NCI-H2081 (cell line): ENCODE measurements at places on chromosomes 3 and 15.

GRCh38 chr3:106688464-106688863 lies 688.8 kb upstream of the CCDC54 start:
- DNase-seq: peak; percentile 19

DNA sequence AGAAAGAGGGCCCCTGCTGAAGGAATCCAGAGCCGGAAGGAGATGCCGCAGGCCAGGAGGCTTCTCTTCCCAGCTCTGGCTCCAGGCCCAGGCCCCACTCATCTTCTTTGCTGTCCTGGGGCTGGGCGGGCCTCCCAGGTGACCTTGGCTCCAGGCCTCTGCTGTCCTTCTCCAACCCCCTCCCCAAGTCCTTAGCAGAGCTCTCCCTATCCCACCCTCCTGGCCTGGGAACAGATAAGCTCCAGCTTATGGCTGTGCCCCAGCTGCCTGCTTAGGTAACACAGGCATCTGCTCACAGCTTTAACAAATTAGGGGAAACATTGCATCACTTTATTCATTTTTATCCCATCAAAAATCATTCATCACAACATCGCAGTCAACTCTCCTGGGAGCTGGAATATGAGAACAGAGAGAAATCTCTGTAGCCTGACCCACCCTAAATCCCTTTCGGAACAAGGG lies 86.9 kb downstream of the SEMA5B start:
- no peak for DNase-seq

DNA sequence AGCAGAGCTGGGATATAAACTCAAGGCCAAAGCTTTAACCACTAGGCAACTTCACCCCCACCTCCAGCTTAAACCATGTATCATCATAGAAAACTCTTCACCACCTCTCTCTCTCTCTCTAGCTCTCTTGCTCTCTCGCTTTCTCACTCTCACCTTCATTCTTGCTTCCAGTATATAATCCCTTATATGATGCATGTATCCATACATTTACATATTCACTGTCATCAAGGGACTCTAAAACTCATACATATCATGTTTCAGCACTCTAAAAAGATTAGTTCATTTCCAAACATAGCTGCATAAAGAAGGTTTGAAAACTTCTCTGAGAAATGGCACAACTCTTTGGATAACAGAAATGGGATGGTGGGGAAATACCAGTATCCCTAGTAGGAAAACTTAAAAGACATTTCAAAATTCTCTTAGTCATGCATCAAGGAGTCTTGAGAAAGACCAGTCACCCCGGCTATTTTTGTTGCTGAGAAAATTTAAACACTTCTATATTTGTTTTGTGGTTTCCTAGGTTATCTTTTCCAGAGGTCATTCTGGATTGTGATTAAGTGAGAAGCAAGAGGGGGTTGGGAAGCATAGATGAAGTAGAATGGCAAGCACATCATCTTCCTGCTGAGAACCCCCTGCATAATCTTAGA lies 447.8 kb upstream of the THBS1 start:
- no peak for DNase-seq

GRCh38 chr3:106825962-106826605 lies 551.2 kb upstream of the CCDC54 start:
- no peak for DNase-seq

GRCh38 chr3:78277220-78277619 lies 1237.3 kb downstream of the ROBO2 start:
- no peak for DNase-seq

- no peak for DNase-seq
Measured at GRCh38 chr3:116339441-116340028, 105.8 kb downstream of the LSAMP start.

DNA sequence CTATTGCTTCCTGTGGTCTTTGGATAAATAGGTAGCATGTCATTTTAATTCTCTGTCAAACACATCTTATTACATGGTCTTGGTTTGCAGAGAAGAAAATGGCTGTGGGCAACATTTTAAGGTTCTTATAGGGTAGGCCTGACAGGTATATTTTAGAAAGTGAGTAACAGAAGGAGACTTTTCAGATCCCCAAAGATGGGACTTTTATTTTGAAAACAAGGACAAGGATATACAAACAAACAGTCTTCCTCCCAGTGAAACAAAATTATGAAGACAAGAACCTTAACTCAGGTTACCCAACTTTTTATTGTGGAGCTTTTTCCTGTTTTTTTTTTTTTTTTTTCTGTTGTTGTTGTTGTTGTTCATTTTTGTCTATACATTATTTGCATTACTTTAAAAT lies 916.2 kb downstream of the NTRK3 start:
- no peak for DNase-seq

GRCh38 chr3:187900993-187901755 lies 155.9 kb upstream of the BCL6 start:
- DNase-seq: no peak

DNA sequence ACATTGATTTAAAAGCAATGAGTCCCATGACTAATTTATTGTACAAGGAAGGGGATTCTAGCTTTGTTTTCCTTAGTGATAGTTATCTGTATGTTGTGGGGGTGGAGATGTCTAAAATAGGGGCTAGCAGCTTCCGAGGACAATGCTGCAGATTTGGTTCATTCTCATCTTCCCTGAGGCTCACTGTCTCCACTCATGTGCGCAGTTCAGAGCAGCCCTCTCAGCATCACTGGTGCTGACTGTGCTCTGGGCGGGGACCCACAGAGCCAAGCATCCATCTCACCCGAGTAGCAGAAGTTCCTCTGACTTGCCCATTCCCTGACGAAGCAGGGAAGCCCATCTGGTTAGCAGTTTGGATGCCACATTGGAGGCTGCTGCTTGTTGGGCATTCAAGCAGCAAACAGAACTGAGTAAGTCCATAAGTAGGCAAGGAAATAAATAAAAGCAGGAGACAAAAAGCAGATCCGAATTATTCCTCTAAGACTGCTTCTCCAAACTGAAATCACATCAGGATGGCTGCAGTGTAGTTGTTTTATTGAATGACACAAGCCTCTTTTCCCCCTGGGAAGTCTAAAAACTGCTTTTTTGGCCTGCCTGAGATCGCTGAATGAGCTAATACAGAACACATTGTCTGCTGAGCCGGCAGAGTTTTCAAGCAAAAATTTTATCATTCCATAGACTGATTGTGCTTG lies 27.5 kb downstream of the RARB start:
- no peak for DNase-seq

- DNase-seq: no peak
Measured at GRCh38 chr3:11362600-11362999, 90.4 kb downstream of the ATG7 start.

DNA sequence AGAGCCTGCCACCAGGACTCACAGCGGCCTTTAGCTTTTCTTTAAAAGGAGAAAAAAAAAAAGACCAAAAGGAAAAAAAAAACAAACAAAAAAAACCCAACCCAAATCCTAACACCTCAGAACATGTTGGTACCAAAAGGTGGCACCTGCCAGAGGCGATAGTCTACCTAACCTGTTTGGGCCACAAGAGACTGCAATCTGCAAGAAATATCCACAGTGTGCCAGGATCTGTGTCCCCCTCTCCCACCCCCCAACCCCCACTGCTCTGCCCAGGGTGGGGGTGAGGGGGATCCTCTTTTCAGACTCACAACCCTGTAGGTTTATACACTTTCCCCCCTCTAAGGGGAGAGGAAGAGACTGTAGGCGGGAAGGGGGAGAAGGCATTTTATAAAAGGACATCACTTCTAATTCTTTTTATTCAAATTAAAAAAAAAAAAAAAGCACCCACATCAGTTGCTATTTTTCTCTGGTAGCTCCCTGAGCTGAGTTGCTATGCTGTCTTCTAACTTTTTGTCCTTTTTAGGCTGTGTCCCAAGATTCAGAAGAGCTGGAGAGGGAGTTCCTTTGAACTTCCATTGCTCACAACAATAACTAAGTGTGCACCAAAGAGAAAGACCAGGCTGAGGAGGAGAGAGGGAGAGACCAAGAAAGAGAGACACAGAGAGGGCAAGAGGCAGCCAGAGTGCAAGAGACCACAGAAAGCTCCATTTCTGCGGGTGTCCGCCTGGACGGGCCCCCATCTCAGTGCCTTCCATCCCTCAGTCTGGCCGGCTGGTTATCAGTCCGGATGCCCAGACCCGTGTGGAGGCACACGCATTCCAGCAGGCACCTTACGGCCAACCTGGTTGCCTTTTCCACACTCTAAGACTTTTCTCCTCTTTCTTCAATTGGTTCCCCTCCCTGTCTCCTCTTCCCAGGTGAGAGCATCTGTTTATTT lies 48.9 kb downstream of the TLE3 start:
- DNase-seq: no peak

- no peak for DNase-seq
Measured at GRCh38 chr3:97968376-97968775, 3.9 kb downstream of the RIOX2 start.

DNA sequence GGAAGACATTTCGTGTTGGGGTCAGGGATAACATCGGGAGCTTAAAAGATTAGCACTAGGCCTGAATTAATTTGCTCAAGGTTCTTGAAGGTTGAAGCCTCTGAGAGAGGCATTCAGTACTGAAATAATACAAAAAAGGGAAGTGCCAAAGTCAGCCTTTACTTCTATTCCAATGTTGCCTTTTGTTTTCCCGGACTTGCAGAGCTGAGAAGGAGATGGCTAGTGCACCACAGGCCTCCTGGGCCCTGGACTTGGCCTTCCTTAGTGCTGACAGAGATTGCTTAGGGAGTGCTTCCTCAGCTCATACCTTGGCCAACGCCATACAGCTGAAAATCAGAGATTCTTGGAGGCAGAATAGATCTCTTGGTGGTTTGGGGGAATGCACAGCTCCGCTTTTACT lies 333.6 kb upstream of the TBL1XR1 start:
- no peak for DNase-seq

DNA sequence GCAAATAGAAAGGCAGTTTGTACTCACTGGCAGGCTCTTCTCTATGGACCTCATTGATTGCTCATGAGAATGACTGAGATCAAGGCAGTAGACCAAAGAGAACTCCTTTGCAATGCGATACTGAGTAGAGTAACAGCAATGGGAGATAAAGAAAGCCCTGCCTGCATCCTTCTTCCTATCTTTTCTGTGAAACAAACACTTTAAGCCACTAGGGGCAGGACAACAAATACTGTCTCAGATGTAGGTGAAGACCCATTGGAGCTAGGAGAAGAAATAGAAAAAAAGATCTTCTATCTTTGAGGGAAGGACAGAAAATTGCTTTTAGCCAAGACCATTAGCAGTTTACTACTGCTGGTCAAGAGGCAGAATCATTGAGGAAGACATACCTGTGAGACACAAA lies 117.6 kb upstream of the IGSF10 start:
- no peak for DNase-seq

DNA sequence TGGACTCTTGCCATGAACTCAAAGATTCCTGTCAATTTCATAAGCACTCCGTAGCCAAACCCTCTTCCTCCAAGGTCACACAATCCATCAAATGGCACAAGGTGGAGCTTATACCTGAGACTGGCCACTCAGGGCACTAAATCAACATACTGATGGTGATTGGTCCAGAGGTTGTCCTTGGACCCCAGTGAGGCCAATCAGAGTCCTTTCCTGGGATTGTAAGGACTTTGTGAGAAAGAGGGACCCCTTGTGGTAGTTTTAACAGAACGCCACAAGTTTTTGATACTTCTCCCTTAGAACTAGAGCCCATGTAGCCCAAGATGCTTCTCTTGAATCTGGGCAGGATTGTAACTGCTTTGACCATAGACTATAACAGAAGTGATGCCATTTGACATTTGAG lies 44.4 kb upstream of the LARS2 start:
- no peak for DNase-seq

DNA sequence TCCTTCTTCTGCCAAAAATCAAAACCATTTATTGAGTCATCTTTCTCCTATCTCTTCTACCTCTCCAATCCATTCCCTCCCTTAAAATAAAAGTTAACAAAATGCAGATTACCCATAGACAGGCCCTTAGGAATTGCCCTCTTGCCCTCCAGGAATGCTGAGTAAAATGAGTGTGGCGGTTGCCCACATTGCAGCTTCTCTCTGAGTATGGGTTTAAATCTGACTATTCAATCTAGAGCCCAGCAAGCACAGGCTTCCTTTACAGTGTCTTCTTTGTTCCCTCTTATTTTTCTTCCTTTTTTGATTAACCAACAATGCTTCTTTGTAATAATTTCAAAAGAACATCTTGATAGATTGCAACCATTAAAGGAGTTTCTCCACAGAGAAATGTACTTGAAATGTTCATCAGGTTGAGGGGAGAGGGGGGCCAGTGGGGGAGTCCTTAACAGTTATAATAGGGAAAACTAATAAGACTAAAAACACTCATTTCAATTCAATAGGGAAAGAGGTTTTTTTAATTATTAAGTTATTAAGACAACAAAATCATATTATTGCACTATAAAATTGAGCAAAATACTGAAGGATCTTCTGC lies 135.3 kb upstream of the LMCD1 start:
- DNase-seq: no peak

- DNase-seq: no peak
Measured at GRCh38 chr15:66613743-66614142, 47.9 kb upstream of the LCTL start.

DNA sequence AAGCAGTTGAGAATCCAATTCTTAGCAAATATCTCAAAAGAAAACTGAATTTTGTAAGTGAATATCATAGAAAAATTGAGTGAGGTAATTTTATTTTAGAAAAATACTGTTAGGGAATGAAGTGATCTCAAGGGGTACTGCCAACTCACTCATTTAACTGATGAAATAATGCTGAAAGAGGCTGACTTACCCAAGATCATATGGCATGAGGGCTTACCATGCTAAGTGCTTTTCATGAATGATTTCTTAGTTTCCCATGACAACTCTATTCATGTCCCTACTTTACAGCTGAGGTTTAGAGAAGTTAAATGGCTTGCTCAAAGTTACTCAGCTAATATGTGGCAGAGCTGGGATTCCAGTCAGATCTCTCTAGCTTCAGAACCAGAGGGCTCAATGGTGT lies 30.6 kb downstream of the CCDC14 start:
- no peak for DNase-seq

- DNase-seq: no peak
Measured at GRCh38 chr15:84905016-84905916, 20.8 kb downstream of the SLC28A1 start.

GRCh38 chr3:128940252-128940651 lies 53.6 kb downstream of the CFAP92 start:
- no peak for DNase-seq

DNA sequence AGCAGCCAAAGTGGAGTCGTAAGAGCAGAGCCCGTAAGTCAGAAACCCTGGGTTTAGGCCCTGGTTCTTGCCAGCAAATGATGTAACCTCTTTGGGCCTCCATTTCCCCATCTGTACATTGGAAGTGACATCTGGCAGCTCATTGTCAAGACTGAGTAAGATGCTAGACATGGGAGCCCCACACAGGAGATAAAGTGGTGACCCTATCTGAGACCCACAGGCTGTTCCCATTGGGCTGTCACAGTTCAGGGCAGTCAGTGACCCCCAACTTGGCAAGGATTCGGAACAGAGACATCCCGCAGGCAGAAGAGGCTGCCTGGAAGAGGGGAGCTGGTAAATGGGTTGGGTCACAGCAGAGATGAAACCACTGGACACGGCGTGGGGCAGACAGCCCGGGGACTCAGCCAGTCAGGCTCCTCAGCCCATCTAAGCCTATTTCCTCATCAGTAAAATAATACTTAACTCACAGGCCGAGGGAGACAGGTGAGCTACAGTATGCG lies 1.8 kb downstream of the CLN6 start:
- DNase-seq: no peak

GRCh38 chr3:4425707-4426106 lies 41.4 kb downstream of the SUMF1 start:
- no peak for DNase-seq

GRCh38 chr3:144463911-144464310 lies 492.3 kb downstream of the DIPK2A start:
- peak; percentile 17 for DNase-seq

- DNase-seq: no peak
Measured at GRCh38 chr3:128550471-128551126, 57.6 kb upstream of the GATA2 start.

GRCh38 chr15:80682201-80682600 lies 12.9 kb upstream of the ABHD17C start:
- DNase-seq: no peak

GRCh38 chr3:173066044-173067004 lies 74.7 kb downstream of the SPATA16 start:
- no peak for DNase-seq
